Subcutaneous adipose tissue (tissue), 4 donors: ENCODE measurements at places on chromosomes 3 and 15. TPM values are rescaled to one million over a fixed set of nuclear protein-coding genes. Genes with fewer than 3 reads are reported as not detected.

CISH gene
- total RNA-seq = 4.8 TPM

TMEM207 gene
- not detected for total RNA-seq

PLCB2 gene
- 16.1 TPM for total RNA-seq

DUOXA1 gene
- total RNA-seq = 0.51 TPM

DNAH12 gene
- total RNA-seq = 0.44 TPM

ZNF385D gene
- 5.1 TPM for total RNA-seq

HYKK gene
- total RNA-seq = 2.8 TPM

TMEM41A gene
- total RNA-seq = 12.2 TPM

FRMD5 gene
- total RNA-seq = not detected

PLOD2 gene
- 89.2 TPM for total RNA-seq

HIGD2B gene
- not detected for total RNA-seq

IGF2BP2 gene
- 28.4 TPM for total RNA-seq

GRK7 gene
- 0.16 TPM for total RNA-seq

ESYT3 gene
- total RNA-seq = not detected

THSD4 gene
- 0.82 TPM for total RNA-seq

C3orf49 gene
- total RNA-seq = not detected

NUP210 gene
- total RNA-seq = 2.6 TPM

GMNC gene
- not detected for total RNA-seq

COL7A1 gene
- 0.51 TPM for total RNA-seq

SCAANT1 gene
- total RNA-seq = not detected

GUCA1C gene
- not detected for total RNA-seq

SYNPR gene
- not detected for total RNA-seq

TRIM71 gene
- not detected for total RNA-seq

PTPRG gene
- total RNA-seq = 159 TPM

SRPRB gene
- total RNA-seq = 25.9 TPM

MRPS25 gene
- total RNA-seq = 28.0 TPM

ADCY5 gene
- 40.6 TPM for total RNA-seq

SCN5A gene
- total RNA-seq = 0.19 TPM

MUC13 gene
- not detected for total RNA-seq

CERS3 gene
- total RNA-seq = not detected

C3orf33 gene
- total RNA-seq = not detected

SERPINI1 gene
- total RNA-seq = 0.75 TPM

LNP1 gene
- total RNA-seq = 2.0 TPM

KY gene
- not detected for total RNA-seq

ECE2 gene
- not detected for total RNA-seq
